Kasumi-1 (cell line): ENCODE measurements at places on chromosomes 2 and 18.

DNA sequence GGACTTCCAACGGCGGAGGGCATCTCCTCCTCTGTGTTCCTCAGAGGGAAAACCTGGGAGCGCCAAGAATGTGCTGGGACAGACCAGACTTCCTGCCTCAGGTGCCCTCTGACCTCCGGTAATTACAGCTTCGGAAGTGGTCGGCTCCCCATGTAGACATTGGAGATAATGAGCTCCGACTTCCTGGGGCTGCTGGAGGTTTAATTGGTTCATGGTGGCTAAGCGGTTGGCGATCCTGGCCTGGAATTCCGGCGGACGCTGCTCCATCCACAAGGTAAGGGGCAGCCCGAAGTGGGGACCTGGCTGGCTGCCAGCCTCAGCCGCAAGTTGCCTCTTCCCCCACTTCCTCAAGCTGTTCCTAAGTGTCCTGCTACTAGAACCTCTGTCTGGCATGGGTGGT is 83.2 kb upstream of the EPC2 start:
- DNase-seq = no peak

DNA sequence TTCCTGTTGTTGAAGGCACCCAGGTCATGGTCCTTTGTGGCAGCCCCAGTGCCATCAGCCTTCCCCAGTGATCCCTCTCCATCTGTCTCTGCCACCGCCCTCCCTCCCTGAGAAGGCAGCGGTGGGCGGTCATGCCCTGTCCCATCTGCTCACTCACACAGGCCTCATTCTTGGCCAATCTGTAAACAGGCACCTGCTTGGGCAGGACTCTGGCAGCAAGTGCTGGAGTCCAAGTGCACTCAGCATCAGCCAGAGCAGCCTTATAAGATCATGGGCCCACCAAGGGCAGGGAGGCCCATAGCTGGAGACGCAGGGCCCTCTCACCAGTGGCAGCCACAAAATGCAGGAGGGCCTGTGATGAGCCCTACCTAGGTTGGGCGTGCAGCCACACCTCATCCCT is 140.9 kb downstream of the TWIST2 start:
- no peak for DNase-seq

- no peak for DNase-seq
Observed at GRCh38 chr2:142866426-142866825, 11.0 kb upstream of the KYNU start.

DNA sequence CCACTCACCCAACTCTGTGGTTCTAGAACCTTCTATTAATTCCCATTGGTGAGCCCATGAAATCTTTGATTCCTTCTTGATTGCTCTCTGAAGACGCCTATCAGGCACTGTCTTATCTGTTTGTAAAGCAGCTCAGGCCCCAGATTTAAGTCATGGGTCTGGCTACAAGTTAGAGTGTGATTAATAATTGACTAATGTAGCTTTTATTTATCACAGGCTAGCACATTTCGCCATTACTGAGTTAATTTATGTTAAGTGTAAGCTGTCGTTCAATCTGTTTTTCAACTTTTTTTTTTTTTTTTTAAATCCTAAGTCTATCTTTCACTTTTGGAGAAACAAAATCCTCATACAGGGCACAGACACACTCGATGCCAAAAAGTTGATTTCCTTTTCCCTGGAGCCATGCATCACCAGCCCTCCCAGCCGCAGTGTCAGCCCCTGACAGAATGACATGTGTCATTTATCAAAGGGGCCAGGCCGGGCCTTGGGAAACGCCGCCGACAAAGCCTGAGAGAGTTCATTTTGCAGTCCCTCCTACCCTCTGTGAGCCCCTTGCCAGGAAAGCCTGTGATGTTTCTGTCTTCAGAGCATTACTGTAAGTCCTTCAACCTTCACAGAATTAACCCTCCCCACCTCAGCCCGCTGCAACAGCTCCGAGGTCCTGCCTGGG is 15.8 kb downstream of the TSHZ1 start:
- no peak for DNase-seq

DNA sequence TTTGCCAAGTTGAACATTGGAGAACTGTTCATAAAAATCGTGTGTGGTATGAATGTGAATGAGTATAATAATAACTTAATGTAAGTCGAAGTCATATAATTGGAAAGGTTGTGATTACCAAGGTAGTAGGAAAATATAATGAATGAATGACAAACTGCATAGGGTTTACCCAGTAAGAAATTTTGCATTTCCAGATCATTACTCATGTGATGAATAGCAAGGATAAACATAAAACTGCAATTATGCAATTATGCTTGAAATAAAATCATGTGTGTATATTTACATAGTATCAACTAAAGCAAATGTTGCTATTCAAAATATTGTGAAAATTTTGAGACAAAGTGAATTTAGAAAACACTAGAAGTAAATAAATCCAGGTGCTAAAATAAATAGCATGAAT is 1108.7 kb upstream of the TMEFF2 start:
- DNase-seq = no peak

GRCh38 chr2:117199511-117199910 is 615.0 kb upstream of the DDX18 start:
- DNase-seq = peak; percentile 25

- DNase-seq = no peak
Observed at GRCh38 chr2:79960519-79960918, 344.0 kb downstream of the LRRTM1 start.

- peak; percentile 54 for DNase-seq
Observed at GRCh38 chr18:31079973-31080372, 22.2 kb downstream of the DSC2 start.

DNA sequence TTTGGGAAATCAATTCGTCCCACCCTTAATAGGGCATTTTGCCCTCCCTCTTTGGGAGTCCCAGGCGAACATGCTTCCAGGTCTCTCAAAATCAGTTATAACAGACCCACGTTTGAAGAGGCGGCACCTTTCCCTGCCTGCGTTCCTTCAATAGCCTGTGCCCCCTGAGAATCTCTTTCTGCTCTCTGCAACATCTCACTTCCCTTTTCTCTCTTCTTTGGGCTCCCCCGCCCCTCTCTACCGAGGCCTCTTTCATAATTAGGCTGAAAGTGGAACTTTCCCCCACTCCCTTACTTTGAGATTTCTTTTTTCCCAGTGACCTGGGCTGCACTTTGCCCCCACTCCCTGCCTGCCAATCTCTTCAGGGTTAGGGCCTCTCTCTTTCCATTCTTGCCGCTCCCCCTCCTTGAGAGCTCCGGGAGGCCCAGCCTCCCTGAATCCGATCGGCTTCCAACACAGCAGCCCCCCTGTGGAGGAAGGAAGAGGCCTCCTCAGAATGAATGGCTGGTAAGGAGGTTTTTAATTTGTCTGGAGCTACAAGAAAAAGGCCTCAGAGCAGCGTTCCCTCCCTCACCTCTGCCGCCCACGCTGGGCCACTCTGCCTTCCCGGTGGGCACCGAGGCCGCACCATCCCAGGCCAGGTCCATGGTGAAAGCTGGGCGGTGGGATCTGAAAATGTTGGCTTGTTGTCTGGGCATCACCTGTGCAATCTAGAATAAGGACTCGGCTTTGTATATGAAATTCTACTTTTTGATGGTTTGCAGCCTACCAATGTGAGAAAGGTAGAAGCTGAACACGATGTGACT is 162.6 kb upstream of the SIX3 start:
- peak; percentile 79 for DNase-seq

GRCh38 chr18:66752733-66753132 is 148.8 kb upstream of the CDH19 start:
- DNase-seq = no peak

DNA sequence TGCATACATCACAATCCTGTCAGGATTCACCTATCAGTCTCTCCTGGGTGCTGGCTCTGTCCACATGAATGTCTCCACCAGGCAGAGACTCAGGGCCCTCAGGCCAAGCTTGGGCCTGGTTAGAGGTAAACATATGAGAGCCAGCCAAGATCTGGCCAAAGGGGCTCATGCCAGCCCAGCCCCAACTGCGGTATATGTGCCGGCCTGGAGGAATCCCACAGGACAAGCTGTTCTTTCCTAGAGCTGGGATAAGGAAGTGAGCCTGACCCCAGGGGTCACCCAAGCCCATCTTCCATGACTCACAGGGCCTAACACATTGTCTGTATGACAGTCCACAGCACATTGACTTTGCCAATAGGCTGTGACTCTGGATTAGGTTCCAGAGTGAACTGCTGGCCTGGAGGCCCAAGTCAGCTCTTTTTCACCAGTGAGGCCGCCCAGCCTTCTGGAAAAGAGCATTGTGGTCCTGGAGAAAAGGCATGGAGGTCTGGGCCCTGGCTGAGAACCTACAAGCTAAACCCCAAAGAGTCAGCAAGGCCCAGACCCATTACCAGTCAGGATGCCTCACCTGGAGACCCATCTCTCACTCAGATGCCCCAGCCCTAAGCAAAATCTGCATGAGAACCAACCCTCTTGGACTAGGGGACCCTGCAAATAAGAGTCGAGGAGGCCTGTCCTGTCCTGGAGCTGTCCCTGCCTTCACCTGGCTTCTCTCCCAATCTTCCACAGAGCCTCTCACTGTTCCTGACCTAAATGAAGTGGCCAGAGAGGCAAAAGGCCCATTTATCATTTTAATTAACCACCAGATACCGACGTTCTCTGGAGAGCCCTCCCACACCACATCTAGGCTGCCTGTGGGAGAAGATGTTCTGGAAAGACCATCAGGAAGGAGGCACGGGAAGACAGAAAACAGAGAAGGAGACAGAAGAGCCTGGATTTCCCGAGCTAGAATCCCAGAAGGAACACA is 120.9 kb upstream of the PKDCC start:
- no peak for DNase-seq

- DNase-seq = no peak
Observed at GRCh38 chr18:36195427-36196122, 8.3 kb downstream of the MOCOS start.

GRCh38 chr2:133726973-133727372 is 158.7 kb upstream of the NCKAP5 start:
- no peak for DNase-seq

- no peak for DNase-seq
Observed at GRCh38 chr2:47033102-47033880, 117.7 kb upstream of the MCFD2 start.

- DNase-seq = no peak
Observed at GRCh38 chr2:118936936-118937335, 5.1 kb upstream of the MARCO start.
